Naive thymus-derived CD4-positive, alpha-beta T cell (primary cell): ENCODE measurements at places on chromosomes 3 and 15. TPM values are rescaled to one million over a fixed set of nuclear protein-coding genes. Genes with fewer than 3 reads are reported as not detected.

DNA sequence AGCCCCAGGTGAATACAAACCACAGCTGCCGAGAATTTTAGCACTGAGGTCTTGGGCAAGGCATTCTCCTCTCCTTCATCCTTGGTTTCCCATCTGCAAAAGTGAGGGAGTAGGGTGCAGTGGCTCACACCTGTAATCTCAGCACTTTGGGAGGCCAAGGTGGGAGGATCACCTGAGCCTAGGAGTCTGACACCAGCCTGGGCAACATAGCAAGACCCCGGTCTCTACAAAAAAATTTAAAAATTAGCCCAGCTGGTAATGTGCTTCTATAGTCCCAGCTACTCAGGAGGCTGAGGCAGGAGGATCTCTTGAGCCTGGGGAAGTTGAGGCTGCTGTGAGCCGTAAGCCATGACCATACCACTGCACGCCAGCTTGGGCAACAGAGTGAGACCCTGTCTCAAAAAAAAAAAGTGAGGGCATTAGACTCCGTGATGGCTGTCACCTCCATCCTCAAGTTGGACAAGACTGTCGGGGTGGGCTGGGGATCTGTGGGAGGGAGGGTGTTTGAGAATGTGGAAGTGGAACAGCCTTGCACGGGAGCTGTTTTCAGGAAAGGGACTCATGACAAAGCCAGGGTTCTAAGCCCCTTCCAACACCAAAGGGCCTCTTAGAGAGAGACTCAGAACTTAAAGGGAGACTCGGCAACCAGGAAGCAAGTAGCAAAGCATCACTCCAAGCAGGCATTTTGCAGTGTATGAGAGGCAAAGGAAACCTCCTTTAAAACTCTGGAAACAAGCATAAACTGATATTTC, 46.0 kb upstream of the FURIN start:
- H3K27ac ChIP-seq = no peak overlapping the region
- no peaks in the 10 kb centered on the region for H3K4me1 ChIP-seq
- H3K36me3 ChIP-seq = no peaks in the 10 kb centered on the region
- DNase-seq = no peak

DNA sequence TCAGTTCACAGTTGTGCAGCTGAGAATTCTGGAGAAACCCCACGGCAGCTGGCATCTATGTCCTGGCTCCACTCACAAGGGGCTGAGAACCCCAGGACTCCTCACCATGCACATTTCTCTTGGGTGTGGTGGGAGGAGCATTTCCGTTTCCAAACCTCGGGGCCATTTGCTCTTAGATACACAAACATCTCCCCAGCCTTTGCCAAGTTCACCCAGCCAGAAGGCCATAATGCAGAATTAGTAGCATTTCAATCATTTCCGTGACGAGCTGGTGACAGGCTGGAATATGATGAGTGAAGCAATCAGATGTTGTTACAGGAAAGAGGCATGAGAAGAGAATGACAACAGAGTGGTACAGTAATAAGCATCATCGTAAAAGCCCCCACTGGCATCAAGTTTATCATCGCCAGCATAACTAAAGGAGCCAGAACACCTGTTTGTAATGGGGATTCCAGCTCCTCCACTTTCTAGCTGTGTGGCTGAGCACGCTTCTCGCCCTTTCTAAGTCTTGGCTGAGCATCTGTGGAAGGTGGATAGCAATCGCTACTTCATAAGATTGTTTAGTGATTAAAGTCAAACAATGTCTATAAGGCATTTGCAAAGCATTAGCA, 82.0 kb downstream of the LIPC start:
- H3K4me1 ChIP-seq = no peaks in the 10 kb centered on the region
- H3K36me3 ChIP-seq = no peaks in the 10 kb centered on the region
- no peak overlapping the region for H3K27ac ChIP-seq
- H3K27me3 ChIP-seq = no peaks in the 10 kb centered on the region
- no peak for DNase-seq

DNA sequence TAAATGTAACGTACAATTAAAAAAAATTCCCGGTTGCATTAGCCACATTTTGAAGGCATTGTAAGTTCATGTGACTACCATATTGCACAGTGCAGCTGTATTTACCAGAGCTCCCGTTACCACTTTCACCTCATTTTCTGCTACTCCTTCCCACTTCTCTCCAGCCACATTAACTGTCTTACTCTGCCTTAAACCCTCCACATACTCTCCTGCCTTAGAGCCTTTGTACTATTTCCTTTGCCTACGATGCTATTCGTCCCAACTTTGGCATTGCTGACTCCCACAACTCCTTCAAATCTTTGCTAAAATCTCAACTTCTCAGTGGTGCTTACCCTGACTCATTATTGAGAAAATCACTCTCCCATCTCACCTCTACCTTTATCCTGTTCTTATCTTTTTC, 115.2 kb downstream of the CADM2 start:
- H3K27me3 ChIP-seq = no peaks in the 10 kb centered on the region
- no peak overlapping the region for H3K4me3 ChIP-seq
- H3K36me3 ChIP-seq = no peaks in the 10 kb centered on the region
- DNase-seq = no peak
- H3K27ac ChIP-seq = no peak overlapping the region

GRCh38 chr3:56970461-56970879, 90.0 kb upstream of the SPATA12 start:
- no peaks in the 10 kb centered on the region for H3K36me3 ChIP-seq
- H3K27me3 ChIP-seq = no peaks in the 10 kb centered on the region
- no peak overlapping the region for H3K4me3 ChIP-seq
- H3K4me1 ChIP-seq = no peaks in the 10 kb centered on the region

DNA sequence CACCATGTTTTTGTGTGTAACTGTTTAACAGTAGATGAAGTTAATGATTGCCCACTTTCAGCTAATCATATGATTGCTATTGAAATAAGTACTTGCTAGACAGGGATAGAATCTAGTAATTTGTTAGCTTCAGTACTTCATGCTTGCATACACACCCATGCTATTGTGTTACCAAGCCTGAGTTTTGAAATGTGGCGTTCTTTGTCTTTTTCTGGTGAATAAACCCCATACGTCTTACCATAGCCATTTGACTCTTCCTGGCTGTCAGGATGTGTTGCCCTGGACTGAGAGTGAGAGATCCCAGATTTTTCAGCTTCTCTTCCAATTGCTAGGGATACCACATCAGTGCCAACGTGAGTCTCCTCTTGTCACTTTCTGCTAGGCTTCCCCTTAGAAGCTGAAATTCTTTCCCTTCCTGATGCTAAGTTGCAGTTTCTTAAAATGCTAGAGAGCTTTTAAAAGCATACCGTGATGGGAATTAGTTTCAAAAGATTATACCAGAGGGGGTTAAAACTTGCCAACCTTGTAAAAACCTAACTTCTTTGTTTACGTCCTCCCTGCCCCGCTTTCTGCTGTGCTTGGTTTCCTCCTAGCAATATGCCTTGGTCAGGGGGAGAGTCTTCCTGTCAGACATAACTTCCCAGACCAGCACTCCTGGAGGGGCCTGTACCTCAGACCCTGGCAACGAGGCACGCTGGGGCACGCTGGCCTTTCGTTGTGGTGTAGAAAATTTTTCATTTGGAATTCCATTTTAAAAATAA, 62.9 kb upstream of the ULK4 start:
- no peak overlapping the region for H3K27ac ChIP-seq
- H3K27me3 ChIP-seq = no peaks in the 10 kb centered on the region
- DNase-seq = no peak
- H3K4me3 ChIP-seq = no peak overlapping the region

DNA sequence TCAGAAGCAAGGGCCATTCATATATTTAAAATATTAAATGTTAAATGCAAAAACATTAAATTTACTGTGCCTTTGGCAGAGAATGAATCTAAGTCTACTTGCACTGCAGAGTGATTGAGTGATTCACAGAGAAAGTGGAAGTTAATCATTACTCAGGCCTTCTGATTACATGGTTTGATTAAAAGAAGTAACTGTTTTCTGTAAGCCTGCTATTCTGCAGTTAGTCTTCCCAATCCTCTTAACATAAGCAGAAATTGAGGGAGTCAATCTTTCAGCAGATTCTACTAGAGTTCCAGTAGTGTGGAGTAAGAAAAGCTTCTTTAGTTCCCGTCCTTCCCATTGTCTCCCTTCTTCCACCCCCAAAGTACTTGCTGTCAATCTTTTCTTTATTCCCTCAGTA, 1.5 kb downstream of the NLGN1 start:
- no peaks in the 10 kb centered on the region for H3K36me3 ChIP-seq
- DNase-seq = no peak
- no peaks in the 10 kb centered on the region for H3K4me1 ChIP-seq
- H3K27ac ChIP-seq = no peak overlapping the region

DNA sequence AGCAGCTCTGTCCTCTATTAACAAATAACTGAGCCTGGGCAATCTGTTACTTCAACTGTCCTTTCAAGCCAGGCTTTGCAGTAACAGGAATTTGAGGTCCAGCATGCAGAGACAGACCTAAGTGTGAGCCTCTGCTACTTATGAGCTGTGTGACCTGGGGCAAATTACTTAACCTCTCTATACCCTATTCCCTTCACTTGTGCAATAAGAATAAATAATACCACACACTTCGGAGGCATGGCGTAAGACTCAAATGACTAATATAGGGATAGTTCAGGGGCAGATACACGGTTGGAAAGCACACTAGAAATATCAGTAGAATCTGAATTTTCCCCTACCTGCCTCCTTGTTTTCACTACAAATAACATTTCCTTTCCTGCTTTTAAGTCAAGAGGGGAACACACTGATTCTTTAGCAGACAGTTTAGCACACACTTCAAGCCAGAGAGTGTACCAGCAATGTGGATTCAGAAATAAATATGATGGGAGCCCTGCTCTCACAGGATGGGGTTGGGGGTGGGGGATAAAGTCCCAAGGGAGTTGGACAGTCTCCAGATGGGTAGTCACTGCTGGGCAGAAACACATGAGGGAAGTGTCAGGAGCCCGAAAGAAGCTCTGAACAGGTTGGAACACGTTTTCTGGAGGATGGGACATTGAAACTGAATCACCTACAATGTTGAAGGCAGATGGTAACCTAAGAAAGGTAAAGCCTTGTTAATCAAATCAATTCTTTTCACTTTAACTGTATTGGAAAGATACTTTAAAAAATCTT, 61.8 kb upstream of the RBP1 start:
- H3K36me3 ChIP-seq = no peaks in the 10 kb centered on the region
- H3K27me3 ChIP-seq = no peaks in the 10 kb centered on the region
- H3K4me3 ChIP-seq = no peak overlapping the region
- no peaks in the 10 kb centered on the region for H3K4me1 ChIP-seq
- H3K27ac ChIP-seq = no peak overlapping the region

- H3K27ac ChIP-seq = no peak overlapping the region
- H3K4me3 ChIP-seq = no peak overlapping the region
- no peaks in the 10 kb centered on the region for H3K27me3 ChIP-seq
Measured at GRCh38 chr3:127679534-127680145, 6.9 kb downstream of the ABTB1 start.

GRCh38 chr3:45568848-45569762, 25.4 kb upstream of the LIMD1 start:
- H3K4me3 ChIP-seq = no peak overlapping the region
- peaks cover 3% of the 10 kb centered on the region for H3K4me1 ChIP-seq
- no peak for DNase-seq
- no peaks in the 10 kb centered on the region for H3K36me3 ChIP-seq

DNA sequence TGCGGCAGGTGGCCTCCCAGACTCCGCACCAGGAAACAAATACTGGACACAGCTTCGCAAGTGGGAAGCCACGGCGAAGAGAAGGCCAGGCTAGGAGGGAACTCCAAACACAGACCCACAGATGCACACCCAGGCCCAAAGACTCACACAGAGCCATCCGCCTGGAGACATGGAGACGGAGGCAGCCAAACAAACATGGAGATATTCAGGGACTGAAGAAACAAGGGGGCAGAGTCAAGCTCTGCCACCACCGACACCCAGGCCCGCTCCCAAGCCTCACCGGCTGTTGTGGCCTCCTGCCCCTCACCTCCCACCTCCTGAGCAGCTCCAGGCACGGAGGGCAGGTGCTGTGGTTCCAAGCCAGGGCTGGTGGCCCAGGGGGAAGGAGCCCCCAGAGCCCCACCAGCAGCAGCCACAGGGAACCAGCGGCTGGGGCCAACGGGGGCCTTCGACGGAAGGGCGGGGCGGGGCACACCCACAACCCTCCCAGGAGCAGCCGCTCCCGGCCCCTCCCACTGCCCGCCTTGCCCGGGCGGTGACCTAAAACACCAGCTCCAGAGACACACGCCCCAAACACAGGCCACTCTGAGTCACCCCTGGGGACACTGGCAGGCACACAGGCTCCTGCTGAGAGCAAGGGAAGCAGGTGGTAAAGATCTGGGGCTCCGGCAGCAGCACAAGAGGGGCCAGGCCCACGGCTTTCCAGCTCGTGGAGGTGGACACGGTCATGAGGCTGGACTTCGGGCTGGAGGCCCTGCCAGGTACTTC, 31.9 kb downstream of the TNK2 start:
- no peak for DNase-seq
- no peak overlapping the region for H3K4me3 ChIP-seq
- H3K27ac ChIP-seq = no peak overlapping the region
- H3K4me1 ChIP-seq = no peaks in the 10 kb centered on the region

GRCh38 chr3:171354049-171354705, 106.0 kb downstream of the TNIK start:
- H3K4me1 ChIP-seq = peaks cover 3% of the 10 kb centered on the region
- H3K27ac ChIP-seq = no peak overlapping the region
- no peaks in the 10 kb centered on the region for H3K27me3 ChIP-seq
- DNase-seq = no peak
- no peak overlapping the region for H3K4me3 ChIP-seq
- H3K36me3 ChIP-seq = no peaks in the 10 kb centered on the region

GRCh38 chr3:125512135-125512920, 7.7 kb downstream of the SNX4 start:
- peaks cover 3% of the 10 kb centered on the region for H3K4me1 ChIP-seq
- H3K27ac ChIP-seq = no peak overlapping the region
- no peak for DNase-seq
- H3K4me3 ChIP-seq = no peak overlapping the region
- H3K27me3 ChIP-seq = no peaks in the 10 kb centered on the region

DNA sequence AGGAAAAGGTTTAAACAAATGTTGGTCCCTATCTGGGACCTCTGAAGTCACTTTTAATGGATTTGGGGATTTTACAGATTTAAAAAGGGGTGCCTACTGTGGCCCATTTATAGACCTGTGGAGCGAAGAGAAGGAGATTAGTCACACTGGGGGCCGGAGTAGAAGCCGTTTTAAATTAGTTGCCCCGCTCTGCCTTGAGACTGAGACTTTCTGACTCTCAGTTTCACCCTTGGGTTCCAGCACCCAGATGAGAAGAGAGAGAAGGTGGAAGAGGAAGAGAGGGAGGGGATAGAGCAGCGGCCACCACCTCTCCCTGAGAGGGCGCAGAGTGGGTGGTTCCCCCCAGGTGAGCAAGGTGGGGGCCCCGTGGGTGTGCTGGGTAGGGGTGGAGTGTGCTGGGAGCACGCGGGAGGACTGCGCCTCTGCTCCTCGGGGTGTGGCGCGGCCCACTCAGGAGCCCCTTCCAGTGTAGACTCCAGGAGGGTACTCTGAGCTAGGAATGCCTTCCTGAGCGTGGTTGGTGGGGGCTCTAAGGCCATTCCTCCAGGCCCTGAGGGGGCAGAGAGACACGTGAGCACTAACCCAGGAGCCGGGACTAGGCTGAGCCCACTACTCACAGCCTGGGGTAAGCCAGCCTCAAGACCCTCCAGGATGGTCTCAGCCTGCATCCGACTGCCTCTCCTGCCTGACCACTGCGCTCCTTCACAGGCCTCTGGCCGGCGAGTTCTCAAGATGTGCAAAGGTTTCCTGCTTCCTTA, 32.6 kb upstream of the RAB6B start:
- no peaks in the 10 kb centered on the region for H3K36me3 ChIP-seq
- H3K27ac ChIP-seq = no peak overlapping the region
- H3K4me3 ChIP-seq = peak overlapping the region; percentile 51
- no peaks in the 10 kb centered on the region for H3K4me1 ChIP-seq

TICRR gene
- 0.19 TPM for total RNA-seq

PAK6 gene
- 1.9 TPM for total RNA-seq

SOX14 gene
- total RNA-seq = not detected

STXBP5L gene
- total RNA-seq = not detected

OXTR gene
- 0.05 TPM for total RNA-seq

LXN gene
- total RNA-seq = 6.0 TPM

VGLL3 gene
- total RNA-seq = 0.03 TPM

SLC22A13 gene
- 0.65 TPM for total RNA-seq
